ENCODE measurements at places on chromosomes 11 and 22.

GRCh38 chr11:1202776-1203504 is 19.9 kb upstream of the MUC5B start:
- peak; percentile 84 for DNase-seq
- no peak overlapping the region for H3K4me3 ChIP-seq
- H3K36me3 ChIP-seq: no peaks in the 10 kb centered on the region
- H3K27me3 ChIP-seq: no peaks in the 10 kb centered on the region
- peaks cover 14% of the 10 kb centered on the region for H3K4me1 ChIP-seq

GRCh38 chr11:114036147-114036811 is 23.2 kb upstream of the ZBTB16 start:
- H3K36me3 ChIP-seq: no peaks in the 10 kb centered on the region
- peak overlapping the region; percentile 55 for H3K4me3 ChIP-seq
- H3K27ac ChIP-seq: no peak overlapping the region
- peak; percentile 69 for DNase-seq
- no peaks in the 10 kb centered on the region for H3K4me1 ChIP-seq
- H3K27me3 ChIP-seq: peaks cover 60% of the 10 kb centered on the region

DNA sequence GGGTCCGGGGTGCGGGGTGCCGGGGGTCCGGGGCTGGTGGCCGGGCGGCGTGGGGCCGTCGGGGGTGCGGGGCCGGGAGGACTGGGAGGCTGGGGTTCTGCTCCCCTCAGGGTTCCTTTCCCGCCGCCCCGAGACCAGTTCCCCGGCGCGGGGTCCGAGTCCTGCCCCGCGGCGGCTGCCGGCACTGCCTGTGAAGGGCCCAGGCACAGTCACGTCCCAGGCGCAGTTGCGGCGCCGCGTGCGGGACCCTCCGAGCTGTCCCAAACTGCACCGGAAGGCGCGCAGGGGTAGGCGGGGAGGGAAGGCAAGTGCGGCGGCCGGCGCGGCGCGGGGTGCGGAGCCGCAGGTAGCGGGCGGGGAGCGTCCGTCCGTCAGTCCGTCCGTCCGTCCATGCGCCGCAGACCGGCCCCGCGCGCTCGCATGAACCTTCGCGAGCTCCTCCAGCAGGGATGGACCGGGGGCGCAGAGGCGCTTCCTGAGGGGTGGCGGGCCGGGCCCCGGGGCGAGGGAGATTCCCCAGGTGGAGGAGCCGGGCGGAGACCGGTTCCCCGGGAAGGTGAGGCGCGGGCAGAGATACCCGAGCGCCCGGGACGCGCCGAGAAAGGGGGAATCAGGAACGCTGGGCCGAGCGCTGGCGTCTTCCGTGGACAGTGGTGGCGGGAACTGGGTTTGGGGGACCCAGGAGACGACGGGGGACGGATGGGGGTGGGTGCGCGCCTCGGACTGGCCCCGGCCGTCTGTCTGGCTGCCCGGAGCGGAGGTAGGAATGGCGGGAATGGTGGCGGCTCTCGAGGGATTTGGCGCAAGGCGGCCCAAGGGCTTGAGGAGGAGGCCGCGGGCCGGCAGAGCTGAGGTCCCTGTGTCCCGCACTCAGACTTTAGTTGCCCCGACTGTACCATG is 3.1 kb upstream of the ADORA2A start:
- no peaks in the 10 kb centered on the region for H3K4me1 ChIP-seq
- no peak overlapping the region for H3K27ac ChIP-seq
- H3K4me3 ChIP-seq: peak overlapping the region; percentile 41
- DNase-seq: no peak

- no peaks in the 10 kb centered on the region for H3K36me3 ChIP-seq
- peak overlapping the region; percentile 51 for H3K27ac ChIP-seq
- peak; percentile 37 for DNase-seq
- no peaks in the 10 kb centered on the region for H3K27me3 ChIP-seq
- H3K4me1 ChIP-seq: peaks cover 14% of the 10 kb centered on the region
Measured at GRCh38 chr11:16605389-16605893, 133.0 kb upstream of the C11orf58 start.

GRCh38 chr11:114479331-114479730 is 40.1 kb downstream of the REXO2 start:
- peaks cover 5% of the 10 kb centered on the region for H3K36me3 ChIP-seq
- H3K4me3 ChIP-seq: no peak overlapping the region
- no peak overlapping the region for H3K27ac ChIP-seq
- no peaks in the 10 kb centered on the region for H3K4me1 ChIP-seq
- H3K27me3 ChIP-seq: peaks cover 6% of the 10 kb centered on the region

DNA sequence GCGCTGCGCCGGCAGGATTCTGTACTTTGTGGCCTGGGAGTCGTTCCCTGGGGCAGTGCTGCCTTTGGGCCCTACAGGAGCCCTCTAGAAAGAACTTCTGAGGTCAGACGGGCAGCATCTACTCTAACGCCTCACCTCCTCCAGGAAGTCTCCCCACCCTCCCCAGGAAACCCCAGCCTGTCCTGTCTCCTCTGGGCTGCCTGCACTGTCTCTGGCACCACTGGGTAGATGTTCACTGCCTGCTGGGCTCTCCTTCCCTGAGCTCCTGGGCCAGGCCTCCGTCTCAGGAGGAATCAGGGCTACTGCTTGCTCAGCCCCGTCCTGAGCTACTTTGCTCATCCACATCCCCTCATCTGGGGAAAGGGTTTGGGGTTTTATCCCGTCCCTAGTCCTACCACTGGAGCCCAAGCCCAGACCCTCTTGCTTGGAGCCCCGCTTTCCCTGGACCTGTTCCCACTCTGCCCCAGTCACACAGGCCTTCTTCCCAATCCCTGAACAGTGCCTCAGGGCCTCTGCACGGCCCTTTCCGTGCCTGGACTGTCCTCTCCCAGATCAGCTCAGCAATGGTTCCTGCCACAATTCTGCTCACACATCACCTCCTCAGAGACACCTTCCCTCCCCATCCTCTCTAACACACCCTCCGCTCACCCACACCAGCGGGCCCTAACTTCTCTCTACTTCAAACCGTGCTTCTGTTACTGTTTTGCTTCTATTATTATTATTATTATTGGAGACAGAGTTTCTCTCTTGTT is 11.3 kb upstream of the TREH start:
- DNase-seq: no peak
- H3K27ac ChIP-seq: no peak overlapping the region
- H3K27me3 ChIP-seq: no peaks in the 10 kb centered on the region
- H3K4me3 ChIP-seq: no peak overlapping the region
- H3K4me1 ChIP-seq: no peaks in the 10 kb centered on the region

DNA sequence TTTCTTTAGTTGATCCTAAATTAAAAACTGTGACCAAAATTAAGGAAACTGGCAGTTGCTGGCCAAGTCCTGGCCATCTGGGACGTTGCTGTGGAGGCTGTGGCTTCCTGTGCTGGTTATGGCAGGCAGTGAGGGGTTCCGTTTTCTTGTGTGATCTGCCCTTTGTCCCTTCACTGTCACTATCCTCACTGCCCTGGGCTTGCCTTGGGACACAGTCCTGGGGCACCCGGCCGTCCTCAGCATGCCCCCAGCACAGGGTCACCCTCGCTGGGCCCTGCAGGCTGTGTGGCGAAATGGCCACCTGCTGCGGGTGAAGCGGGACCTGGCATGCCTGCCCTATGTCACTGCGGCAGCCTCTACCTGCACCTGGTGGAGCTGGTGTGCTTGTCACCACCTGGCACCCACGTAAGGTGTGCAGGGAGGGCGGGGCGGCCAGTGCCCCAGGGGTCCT is 52.5 kb upstream of the SLC22A12 start:
- H3K4me3 ChIP-seq: no peak overlapping the region
- no peak overlapping the region for H3K27ac ChIP-seq
- no peak for DNase-seq
- peaks cover 75% of the 10 kb centered on the region for H3K27me3 ChIP-seq
- H3K4me1 ChIP-seq: no peaks in the 10 kb centered on the region
- no peaks in the 10 kb centered on the region for H3K36me3 ChIP-seq

- no peak overlapping the region for H3K4me3 ChIP-seq
- no peaks in the 10 kb centered on the region for H3K4me1 ChIP-seq
- no peak for DNase-seq
- no peaks in the 10 kb centered on the region for H3K27me3 ChIP-seq
- H3K36me3 ChIP-seq: no peaks in the 10 kb centered on the region
Measured at GRCh38 chr11:36635066-36635862, 37.2 kb upstream of the RAG2 start.

DNA sequence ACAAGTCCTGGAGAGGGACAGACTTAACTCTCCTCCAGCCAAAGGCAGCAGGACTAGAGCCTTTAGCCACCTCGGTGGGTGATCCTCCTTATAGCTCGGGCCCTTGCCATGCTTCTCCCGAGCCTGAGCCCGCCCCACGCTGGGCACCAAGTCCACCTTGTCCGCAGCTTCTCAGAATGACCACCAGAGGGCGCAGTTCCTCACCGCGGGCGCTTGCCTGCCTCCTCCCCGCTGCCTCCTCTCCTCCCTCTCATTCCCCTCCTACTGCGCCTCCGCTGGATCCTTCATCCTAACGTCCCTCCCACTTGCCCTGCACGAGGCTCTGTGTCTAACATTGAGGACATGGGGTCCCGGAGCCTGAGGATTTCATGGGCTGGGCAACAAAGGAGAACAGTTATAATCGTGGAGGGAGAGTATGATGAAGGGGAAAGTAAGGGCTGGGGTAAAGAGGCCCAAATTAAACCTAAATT is 11.3 kb upstream of the MOGAT2 start:
- peaks cover 16% of the 10 kb centered on the region for H3K4me1 ChIP-seq
- no peaks in the 10 kb centered on the region for H3K36me3 ChIP-seq
- H3K27ac ChIP-seq: peak overlapping the region; percentile 48
- peaks cover 19% of the 10 kb centered on the region for H3K27me3 ChIP-seq
- H3K4me3 ChIP-seq: peak overlapping the region; percentile 16
- peak; percentile 83 for DNase-seq

DNA sequence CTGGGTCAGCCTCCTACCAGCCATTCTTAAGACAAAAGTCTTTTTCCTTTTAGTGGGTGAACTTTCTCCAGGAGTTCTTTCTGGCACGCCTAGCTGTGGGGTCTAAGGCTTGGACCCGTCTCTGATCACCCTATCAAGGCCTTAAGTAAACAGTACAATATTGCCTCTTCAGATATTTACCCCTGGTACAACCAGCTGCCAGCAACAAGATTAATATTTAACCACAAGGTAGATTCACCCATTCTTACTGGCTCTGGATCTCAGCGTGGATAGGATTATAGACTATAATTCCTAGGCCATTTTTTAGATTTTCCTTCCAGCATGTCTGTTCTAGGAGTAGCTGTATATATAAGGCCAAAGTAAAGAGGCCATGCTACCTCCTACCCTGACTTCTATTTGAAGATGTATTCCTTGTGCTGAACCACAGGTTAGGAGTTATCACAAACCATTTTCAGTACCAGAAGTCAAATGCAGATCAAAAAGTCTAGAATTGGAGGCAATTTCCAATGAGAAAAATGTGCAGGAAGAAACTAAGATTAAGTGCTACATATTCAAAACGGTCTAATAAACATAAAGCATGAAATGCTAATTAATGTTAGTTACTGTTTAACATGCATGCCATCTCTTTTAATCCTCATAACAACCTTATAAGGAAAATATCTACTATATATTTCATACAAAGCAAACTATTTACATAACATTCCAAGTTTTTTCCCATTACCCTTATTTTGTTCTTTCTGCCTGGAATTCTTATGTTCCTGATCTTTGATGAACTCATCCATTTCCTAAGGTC is 110.0 kb upstream of the SYN3 start:
- H3K27me3 ChIP-seq: no peaks in the 10 kb centered on the region
- H3K27ac ChIP-seq: no peak overlapping the region
- no peaks in the 10 kb centered on the region for H3K36me3 ChIP-seq
- DNase-seq: no peak
- H3K4me3 ChIP-seq: no peak overlapping the region

GRCh38 chr11:110121204-110121603 is 28.0 kb downstream of the ZC3H12C start:
- no peak overlapping the region for H3K27ac ChIP-seq
- peaks cover 23% of the 10 kb centered on the region for H3K4me1 ChIP-seq
- H3K4me3 ChIP-seq: no peak overlapping the region
- H3K36me3 ChIP-seq: peaks cover 7% of the 10 kb centered on the region
- no peaks in the 10 kb centered on the region for H3K27me3 ChIP-seq
- DNase-seq: no peak

DNA sequence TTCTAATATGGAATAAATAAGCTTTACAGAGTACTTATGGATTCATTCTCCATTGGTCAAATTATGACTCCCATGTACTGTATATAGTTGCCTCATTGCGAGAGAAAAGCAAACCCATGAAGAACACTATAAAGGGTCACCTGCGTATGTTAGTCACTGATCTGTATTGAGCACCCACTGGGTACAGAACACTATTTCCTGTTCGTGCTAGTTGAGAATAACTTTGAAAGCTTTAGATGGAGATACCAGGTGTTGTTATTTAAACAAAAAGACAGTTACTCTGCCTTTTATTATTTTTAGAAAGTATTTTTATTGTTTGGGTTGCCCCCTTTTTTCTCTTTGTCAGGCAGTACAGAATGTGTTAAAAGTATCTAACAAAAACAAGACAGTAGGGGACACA is 79.9 kb downstream of the DEUP1 start:
- H3K4me3 ChIP-seq: no peak overlapping the region
- no peak for DNase-seq
- no peak overlapping the region for H3K27ac ChIP-seq
- no peaks in the 10 kb centered on the region for H3K27me3 ChIP-seq

- no peaks in the 10 kb centered on the region for H3K4me1 ChIP-seq
- H3K27ac ChIP-seq: no peak overlapping the region
- DNase-seq: no peak
- no peak overlapping the region for H3K4me3 ChIP-seq
Measured at GRCh38 chr11:13031349-13031748, 22.2 kb downstream of the RASSF10 start.

DNA sequence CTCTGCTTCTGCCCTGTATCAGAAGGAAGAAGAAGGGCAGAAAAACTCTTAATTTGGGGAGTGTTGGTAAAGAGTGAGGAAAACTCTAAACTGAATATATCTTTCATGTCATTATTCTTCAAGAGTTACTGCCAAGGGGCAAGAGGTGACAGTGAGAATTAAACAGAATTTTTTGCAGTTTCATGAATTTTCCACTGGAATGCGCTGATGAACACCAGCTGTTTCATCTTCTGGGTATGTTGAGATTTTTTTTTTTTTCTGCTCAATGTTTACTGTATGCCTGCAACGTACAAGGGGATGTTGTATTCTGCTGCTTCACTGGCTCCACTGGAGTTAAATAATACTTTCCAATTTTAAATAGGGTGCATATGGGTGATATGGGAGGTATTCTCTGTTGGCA is 117.8 kb downstream of the FAM76B start:
- H3K4me3 ChIP-seq: no peak overlapping the region
- H3K27me3 ChIP-seq: no peaks in the 10 kb centered on the region
- no peak for DNase-seq
- H3K4me1 ChIP-seq: no peaks in the 10 kb centered on the region
- H3K27ac ChIP-seq: no peak overlapping the region

- H3K4me3 ChIP-seq: peak overlapping the region; percentile 97
- peaks cover 17% of the 10 kb centered on the region for H3K36me3 ChIP-seq
- H3K27me3 ChIP-seq: no peaks in the 10 kb centered on the region
- peaks cover 15% of the 10 kb centered on the region for H3K4me1 ChIP-seq
- DNase-seq: no peak
Measured at GRCh38 chr22:35649026-35649553, 844 bp downstream of the APOL6 start.

- H3K27me3 ChIP-seq: no peaks in the 10 kb centered on the region
- peaks cover 83% of the 10 kb centered on the region for H3K4me1 ChIP-seq
- H3K36me3 ChIP-seq: peaks cover 3% of the 10 kb centered on the region
- H3K27ac ChIP-seq: peak overlapping the region; percentile 5
Measured at GRCh38 chr22:23218867-23219251, 38.5 kb downstream of the BCR start.
